ENCODE measurements at places on chromosomes 2 and 18.

GRCh38 chr2:181984814-181985631, 630 bp upstream of the PPP1R1C start:
- no peak for DNase-seq

DNA sequence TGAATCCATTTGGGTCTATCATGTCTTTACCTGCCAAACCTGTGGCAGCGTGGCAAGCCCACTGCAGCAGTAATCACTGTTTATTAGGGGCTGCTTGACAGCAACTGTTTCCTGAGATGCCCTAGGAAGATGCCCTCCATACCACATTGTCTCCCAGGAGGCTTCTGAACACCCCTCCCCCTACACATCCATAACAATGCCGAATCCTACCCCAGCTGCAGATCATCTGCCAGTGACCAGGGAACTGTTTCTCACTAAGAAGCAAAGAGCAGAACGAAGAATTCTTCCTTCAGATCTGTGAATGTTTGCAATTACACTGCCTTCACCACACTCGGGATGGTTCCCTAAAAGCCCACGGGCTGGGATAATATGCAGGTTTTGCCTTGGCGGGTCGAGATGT, 127.8 kb downstream of the VIT start:
- no peak for DNase-seq

DNA sequence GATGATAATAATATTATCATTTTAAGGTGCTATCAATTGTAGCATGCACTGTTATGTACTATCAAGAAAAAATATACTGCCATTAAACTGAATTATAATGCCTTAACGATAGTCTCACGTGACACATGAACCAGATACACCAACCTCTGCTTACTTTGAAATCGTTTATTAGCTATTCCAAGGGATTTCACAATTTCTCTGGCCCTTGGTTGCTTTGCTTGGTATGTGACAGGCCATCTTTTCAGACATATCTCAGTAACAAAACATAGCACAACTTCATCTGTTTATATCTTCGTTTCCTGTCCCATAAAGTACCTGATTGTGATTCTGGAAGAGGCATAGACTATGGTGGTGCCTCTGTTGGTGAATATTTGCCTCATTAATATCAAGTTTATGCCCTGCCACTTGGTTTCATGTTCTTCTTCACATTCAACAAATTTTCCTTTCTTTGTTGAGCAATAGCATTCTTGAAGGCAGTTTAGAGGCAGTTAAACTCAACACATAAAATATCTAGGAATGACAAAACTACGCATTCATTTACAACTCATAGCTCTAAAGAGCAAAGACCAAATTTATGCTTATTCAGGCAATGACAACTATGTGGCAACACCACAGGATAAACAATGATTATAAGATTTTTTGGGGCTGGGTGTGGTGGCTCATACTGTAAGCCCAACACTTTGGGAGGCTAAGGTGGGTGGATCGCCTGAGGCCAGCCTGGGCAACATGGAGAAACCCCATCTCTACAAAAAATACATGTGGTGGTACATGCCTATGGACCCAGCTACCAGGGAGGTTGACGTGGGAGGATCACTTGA, 84.3 kb downstream of the MCFD2 start:
- no peak for DNase-seq

DNA sequence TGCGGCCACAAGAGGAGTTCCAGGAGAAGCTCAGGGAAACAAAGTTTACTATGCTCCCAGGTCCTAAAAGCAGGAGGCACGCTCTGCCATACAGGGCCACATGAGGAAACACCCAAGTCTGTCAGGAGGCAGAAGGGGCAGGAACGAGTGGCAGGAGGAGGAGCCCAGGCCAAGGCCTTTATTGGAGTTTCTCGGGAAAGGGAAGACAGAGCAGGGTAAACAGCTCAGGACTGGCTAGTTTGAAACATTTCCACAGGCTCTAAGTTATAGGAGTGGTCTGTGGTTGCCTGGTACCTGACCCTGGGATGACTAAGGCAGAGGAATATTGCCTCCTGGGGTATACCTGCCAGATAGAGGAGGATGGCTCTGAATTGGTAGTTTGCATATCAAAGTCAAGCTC, 3.7 kb upstream of the ZNF638 start:
- no peak for DNase-seq

DNA sequence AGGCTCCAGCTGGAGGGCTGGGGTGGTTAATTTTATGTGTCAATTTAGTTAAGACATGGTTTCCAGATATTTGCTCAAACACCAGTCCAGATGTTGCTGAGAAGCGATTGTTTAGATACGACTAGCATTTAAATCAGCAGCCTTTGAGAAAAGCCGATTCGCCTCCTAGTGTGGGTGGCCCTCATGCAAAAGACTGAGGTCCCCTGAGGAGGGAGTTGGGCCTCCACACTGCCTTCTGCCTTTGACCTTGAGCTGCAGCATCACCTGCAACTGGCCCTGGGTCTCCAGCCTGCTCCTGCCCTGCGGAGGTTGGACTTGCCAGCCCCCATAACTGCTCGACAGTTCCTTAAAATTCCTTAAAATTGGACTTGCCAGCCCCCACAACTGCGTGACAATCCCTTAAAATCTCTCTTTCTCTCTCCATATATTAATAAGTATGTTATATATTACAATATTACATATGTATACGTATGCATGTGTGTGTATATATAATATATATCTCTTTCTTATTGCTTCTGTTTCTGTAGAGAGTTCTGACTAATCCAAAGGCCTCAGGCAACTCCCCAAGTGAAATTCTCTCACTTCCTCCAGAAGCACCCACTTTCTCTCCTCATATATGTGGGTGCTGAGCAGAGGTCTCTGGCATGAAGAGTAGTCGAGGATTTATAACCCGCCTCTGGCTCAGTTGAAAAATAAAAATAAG, 14.4 kb downstream of the FBLN7 start:
- no peak for DNase-seq

DNA sequence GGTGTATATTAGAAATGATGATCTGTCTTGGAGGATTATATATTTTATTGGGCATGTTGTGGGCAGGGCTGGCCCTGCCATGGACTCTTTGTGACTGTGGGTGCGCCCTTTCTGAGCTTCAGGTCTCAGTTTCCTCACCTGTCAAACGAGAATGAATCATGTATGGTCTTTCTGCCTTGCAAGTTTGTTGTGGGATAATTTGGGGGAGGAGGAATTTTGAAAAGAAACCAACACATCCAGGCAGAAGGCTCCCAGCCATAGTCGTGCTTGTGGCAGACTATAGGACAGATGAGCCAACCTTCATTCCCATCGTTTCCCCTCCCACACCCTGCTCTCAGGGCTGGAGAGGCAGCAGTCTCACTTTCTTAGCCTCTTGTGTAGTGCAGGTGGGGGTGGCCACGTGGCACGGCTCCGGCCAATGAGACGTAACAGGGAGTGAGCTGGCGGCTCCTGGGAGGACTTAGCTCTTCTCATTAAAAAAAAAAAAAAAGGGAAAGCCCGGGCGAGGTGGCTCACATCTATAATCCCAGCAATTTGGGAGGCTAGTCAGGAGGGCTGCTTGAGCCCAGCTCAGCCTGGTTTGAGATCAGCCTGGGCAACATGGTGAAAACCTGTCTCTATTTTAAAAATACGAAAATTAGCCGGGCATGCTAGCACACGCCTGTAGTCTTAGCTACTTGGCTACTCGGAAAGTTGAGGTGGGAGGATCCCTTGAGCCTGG, 63.1 kb downstream of the RHOB start:
- DNase-seq, result peak; percentile 83

GRCh38 chr2:59082657-59083056, 841.5 kb upstream of the FANCL start:
- no peak for DNase-seq

- DNase-seq, result no peak
Observed at GRCh38 chr2:11495844-11496681, 30.1 kb upstream of the E2F6 start.

GRCh38 chr2:158518084-158518483, 61.3 kb downstream of the PKP4 start:
- no peak for DNase-seq

DNA sequence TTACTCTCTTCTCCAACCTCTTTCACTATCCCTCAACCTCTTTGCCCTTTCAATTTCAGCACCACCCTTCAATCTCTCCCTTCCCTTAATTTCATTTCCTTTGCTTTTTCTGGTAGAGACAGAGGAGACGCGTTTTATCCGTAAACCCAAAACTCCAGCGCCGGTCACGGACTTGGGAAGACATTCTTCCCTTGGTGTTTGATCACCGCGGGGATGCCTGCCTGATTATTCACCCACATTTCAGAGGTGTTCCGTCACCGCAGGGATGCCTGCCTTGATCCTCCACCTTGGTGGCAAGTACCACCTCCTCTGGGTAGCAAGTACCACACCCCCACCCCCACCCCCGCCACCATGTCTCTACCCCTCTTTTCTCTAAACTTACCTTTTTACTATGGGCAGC, 669.4 kb upstream of the PKDCC start:
- DNase-seq, result no peak

DNA sequence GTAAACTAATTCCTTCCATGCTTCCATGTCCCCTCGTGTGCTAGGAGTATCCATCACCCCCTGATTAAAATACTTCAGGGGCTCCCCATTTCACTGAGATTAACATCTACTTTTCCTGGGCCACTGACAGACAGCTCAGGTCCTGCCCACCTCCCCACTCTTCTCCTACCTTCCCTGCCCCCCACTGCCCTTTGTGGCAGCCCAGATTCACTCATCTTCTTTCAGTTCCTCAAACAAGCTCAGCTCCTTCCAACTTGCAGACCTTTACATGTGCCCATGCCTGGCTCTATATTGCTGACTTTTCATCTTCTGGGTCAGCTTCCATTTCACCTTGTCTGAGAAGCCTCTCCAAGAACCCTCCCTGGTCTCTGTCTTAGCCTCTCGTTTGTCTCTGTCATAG, 12.0 kb downstream of the RUFY4 start:
- no peak for DNase-seq

- DNase-seq, result no peak
Observed at GRCh38 chr2:7432436-7432835, 515.2 kb downstream of the RNF144A start.

GRCh38 chr2:206800506-206801417, 35.4 kb downstream of the FASTKD2 start:
- peak; percentile 64 for DNase-seq

GRCh38 chr2:219369447-219369861, 18.3 kb downstream of the DNPEP start:
- no peak for DNase-seq

GRCh38 chr2:206520450-206520849, 77.1 kb downstream of the ADAM23 start:
- no peak for DNase-seq

DNA sequence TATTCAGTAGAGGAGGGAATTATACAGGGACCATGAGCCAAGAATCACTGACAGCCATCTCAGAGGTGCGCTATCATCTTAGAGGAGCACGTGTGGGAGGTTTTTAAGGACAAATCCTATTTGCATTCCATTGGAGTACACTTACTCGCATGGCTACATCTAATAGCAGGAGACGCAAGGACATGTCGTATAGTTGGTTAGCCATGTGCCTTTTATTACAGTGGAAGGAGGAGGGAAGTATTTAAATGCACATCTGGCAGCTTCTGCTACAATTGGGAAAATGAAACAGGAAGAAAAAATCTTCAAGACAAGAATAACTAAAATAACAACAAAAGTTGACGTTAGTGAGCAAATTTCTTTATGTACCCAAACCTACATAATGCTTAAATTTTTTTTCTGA, 86.5 kb upstream of the UGP2 start:
- DNase-seq, result no peak

DNA sequence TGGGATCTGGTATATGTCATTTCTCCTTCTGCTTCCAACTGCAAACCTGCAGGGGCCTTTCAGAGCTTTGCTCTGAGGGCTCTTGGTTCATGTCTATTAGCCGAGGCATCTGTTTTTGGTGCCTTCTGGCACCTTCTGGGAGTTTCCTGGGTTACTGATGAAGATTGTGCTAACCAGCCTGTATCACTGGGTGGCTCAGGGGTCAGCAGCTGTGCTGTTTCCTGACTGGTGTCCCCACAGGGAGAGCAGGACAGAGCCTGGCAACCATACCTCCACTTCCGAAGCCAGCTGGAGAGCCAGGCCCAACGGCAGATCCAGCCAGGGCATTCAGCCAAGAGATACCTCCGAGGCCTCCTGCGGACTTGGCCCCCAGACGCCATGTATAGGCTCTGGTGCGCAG, 17.5 kb downstream of the KIAA2012 start:
- no peak for DNase-seq

All from Calu3 (cell line).